ENCODE measurements at places on chromosomes 7 and 10.
A peak's percentile ranks its signal among the peaks of the same experiment; 100 is the strongest.

DNA sequence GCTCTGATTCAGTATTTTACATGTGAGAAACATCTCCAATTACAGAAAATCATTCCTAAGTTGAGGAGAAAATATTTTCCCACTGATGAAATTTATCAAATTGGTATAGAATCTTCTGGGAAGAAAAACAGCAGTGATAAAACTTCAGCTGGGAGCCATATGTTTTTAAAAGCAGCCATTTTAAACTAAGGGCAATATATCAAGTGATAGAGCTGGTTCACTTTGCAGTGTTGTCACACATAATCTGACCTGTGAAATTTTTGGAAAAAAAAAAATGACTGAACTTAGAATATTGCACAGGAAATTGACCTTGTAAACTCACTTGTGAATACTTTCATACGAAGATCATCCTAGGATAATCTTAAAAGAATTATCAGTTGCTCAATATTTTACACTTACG lies 10.5 kb upstream of the EZH2 start:
- DNase-seq, result no peak

DNA sequence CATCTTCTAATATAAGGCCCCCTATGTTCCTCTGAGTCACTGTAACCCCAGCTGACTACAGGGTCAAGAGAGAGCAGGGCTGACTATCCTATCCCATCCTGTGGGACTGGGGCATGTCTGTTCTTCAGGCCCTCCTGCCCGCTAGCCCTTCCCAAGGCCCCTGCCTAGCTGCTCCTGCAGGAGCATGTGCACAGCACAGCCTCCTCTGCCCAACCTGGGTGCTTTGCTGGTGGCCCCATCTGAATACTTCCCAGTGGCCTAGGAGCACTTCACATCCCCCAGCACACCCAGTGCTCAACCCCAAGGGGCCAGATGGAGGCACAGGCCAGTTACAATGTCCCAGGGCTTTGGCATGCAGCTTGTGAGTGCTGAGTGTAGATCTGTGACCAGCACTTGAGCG lies 37.3 kb downstream of the AGBL3 start:
- DNase-seq, result no peak

DNA sequence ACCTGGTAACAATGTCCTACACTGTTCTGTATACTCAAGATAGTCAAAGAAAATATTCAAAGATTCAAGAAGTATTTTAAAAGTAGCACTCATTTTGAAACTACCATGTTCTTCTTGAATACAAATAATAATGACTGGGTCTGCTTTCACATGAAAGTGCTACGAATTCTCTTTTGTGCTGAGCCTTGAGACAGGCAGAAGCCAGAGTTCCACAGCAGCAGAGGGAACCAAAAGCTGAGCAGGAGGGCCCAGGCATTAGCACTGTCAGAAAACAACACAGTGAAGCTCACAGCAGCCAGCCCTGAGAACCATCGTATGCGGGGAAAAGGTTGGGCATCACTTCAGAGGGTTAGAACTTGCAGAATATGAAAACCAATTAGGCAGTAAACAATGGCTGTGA lies 38.9 kb downstream of the ANKMY2 start:
- no peak for DNase-seq

DNA sequence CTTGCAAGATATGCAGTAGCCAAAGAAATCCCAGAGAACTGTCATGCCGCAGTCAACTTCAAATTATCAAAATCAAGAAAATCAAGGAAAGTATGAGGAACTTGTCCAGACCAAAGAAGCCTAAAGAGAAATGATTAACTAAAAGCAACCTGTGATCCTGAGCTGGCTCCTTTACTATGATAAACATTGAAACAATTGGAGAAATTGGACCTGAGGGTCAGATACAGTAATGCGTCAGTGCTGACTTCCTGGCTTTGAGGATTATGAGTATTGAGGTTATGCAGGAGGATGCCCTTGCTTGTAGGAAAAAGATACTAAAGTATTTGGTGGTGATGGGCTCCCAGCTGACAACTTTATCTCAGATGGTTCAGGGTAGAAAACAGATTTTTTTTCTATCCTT lies 324.7 kb upstream of the AKR1E2 start:
- no peak for DNase-seq

- no peak for DNase-seq
These were observed 71.0 kb downstream of the PAXIP1 start for GRCh38 chr7:154931906-154932305.

GRCh38 chr10:121294630-121295029 lies 303.6 kb downstream of the FGFR2 start:
- DNase-seq, result no peak

GRCh38 chr10:113865901-113866300 lies 11.4 kb downstream of the NHLRC2 start:
- no peak for DNase-seq

GRCh38 chr7:115306586-115306985 lies 384.7 kb downstream of the MDFIC start:
- DNase-seq, result no peak

DNA sequence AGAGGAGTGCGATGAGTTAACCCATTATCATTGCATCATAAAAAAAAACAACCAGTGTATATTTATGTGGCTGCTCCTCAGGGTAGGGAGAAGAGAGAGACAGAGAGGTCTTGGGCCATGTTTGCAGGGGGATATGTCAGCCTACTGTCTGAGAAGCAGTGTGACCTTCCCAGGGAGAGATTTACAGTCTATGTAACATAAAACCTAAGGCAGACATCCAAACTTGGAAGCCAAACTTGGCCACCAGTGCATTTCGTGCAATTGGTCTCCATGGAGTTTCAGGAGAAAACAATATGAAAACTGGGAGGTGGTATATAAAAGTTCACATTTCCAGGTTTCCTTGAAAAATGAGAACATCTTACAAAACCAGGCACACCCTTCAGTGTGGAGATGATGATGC lies 85.9 kb upstream of the CXCL12 start:
- DNase-seq, result no peak

DNA sequence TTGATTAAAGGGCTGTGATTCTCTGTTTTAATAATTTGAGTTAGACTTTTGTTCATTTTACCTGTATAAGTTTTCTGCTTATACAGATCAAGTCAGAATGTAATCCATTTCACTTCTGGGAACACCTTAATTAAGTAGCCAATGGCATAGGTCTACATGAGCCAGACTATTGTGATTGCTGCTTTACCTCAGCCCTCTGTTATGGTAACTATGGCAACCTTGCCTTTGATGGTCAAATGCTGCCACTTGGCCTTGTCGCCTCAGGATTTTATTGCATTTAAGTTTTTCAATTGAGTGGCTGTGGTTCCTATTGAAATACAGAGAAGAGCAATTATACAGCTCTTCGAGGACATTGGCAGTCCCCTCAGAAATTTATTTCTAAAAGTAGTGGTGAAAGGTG lies 64.3 kb upstream of the TMEM106B start:
- DNase-seq, result no peak

DNA sequence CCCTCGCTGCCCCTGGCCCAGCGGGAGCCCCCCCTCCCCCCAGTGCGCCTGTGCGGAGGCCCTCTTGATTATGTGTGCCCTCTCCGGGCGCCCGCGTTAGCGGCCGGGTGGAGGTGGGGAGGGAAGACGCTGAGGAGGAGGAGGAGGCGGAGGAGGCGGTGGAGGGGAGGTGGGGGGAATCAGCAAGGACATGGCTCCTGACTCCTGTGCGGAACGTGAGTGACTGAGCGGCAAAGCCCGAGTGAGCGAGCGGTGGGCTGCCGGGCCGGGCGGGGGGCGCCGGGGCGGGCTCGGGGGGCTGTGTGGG lies 201 bp downstream of the MLLT10 start:
- no peak for DNase-seq

DNA sequence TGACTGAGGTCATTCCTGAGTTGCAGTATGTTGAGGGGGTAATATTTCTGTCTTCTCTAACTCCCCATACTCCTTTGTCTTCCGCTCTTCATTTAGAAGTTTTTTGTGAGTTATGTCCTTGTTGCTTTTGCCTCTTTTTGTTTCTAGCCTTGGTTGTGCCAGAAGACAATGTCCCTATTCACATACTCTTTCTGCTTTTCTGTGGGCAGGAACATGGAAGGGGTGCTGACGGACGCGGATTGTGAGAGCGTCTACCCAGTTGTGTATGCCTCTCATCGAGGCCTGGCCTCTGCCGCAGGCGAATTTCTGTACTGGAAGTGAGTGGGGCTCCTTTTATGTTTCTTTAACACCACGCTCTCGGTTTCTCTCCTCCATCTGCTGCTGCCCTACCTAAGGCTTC lies 20.5 kb downstream of the STAG3 start:
- no peak for DNase-seq

DNA sequence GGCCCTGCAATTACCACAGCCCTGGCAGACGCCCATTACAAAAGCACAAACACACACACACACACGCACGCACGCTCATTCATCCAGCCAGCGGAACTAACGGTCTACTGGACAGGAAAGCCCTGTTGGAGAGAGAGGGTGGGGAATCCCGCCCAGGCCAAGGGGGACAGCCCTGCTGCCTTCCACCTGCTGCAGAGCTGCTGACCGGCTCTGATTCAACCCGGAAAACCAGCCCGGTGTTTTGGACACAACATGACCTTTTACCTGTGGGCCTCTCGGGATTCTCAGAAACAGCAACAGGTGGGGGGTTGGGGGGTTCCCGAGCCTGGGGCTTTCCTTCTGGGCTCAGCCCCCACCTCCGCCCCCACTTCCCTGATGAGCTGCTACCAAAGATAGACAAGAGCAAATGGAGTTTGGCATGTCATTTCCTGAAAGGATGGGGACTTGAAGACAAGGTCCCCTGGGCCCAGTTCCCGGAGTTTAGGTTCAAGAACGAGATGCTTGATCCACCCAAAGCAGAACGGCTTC lies 18.5 kb upstream of the SERPINE1 start:
- no peak for DNase-seq

GRCh38 chr10:33216661-33217427 lies 117.6 kb downstream of the NRP1 start:
- no peak for DNase-seq

DNA sequence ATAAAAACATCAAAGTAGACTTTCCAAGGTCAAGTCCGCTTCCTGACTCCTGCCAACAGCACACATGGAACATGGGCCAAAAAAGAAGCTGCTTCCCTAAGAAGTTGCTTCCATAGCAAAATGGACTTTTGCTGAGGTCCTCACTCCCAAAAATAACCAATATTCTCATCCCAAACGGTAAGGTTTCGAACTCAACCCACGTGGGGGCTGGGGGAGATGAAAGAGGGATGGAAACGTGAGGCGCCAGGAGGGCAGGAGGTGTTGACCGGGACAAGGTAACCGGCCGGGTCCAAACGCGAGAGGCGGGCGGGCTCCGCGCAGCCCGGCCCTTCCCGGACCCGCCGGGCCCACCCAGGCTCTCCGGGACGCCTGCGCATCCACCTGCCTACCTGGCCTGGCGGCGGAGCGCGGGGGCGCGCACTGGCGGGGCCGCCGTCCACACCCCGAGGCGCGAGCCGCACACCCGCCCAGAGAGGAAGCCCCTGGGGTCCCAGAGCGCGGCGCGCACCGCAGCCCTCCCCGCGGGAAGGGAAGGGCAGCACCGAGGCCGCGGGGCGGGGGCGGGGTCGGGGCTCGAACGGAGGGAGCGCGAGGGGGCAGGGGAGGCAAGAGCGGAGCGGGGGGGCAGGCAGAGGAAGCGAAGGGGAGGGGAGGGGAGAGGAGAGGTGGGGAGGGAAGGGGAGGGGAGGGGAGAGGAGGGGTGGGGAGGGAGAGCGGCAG lies 742 bp downstream of the LMBR1 start:
- DNase-seq, result peak; percentile 64

GRCh38 chr10:92559046-92559445 lies 14.8 kb downstream of the IDE start:
- DNase-seq, result no peak

- DNase-seq, result no peak
These were observed 460.6 kb downstream of the DNAJB6 start for GRCh38 chr7:157797361-157797760.

DNA sequence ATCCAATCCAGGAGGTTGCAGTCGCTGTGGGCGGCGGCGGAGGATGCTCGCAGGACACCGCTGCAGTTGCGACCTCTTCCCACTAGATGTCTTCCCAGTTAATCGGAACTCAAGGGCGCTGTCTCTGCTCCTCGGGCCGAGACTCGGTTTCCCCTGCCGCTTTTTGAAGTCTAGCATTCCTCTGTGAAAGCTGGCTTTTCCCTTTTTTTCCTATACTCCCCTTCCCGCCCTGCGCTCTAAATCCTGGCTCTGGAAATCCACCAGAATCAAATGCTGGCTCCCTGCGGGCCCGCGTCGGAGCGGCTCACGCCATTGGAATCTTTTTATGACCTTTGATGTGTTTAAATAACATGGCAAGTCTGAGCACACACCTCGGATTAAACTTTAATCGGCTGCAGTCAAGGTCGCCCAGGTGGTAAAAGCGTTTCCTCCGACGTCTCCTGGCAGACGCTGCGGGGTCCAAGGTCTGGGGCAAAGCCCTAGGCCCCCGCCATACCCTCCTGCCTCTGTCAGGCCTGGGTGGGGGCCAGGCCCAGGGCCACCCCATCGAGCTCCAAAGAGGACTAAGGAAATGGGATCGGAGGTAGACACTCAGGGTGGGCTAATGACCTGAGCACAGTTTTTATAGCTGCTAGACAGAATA lies 10.7 kb upstream of the HOXA13 start:
- DNase-seq, result peak; percentile 82

DNA sequence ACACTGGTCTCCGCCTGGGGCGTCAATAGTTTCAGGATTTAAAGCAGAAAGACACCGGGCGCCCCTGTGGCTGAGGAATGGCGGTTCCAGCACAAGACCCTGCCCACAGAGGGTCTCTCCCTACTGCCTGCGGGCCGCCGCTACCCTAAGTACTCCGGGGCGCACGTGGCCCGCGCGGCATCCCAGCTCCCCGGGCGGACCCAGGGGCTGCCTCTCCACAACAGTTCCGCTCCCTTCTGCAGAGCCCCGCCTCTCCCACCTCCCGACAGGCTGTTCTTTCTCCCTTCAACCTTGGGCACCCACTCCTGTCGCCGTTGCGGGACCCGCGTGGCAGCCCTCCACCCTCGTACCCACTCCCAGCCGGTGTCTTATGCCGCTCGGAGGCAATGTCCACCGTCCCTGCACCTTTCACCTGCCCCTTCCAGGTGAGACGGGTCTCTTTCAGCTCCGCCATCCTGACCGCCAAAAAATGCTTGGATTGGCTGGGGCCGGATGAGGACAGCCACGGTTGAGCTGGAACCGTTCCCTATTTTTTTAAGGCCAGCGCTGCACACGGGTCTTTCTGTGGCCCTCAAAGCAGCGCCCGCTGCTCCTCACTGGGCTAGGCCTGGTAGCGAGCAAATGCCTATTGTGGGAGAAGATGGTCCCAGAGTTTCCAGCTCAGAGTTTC lies 1.6 kb upstream of the NKX2-3 start:
- DNase-seq, result peak; percentile 18

GRCh38 chr7:131544449-131545301 lies 11.8 kb downstream of the PODXL start:
- DNase-seq, result no peak

DNA sequence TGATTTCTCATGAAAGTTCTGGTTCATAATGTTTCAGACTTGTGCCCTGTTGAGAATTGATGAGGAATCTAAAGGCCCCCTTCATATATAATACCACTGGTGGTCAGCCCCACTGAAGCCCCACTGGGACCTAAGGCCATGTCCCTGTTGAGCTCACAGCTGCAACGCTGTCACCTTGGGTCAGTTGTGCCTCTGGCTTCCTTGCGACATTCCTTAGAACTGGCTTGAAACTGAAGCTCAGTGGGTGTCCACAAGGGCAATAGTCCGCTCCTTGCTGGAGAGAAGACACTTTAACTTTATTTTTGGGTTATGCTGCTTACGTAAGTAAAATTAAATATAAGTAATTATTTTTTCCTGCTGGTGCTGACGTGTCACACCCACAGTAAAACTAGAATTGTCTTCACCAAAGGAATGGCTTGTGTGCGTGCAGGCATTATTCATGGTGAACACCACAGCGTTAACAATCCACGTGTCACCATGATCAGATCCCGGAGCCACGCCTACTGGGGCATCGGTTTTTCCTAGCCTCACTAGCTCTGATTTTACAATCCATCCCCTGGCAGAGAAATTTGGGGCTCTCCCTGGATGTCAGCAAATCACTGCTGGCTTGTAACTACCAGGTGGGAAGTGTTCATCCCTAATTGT lies 66.5 kb downstream of the BICC1 start:
- DNase-seq, result no peak
